IPS DF 19.7 (cell line): ENCODE measurements at places on chromosomes 5 and 9.

GRCh38 chr5:91007780-91008402 is 375.2 kb downstream of the ARRDC3 start:
- no peak for DNase-seq

- DNase-seq = no peak
Observed at GRCh38 chr9:114382699-114383520, 4.9 kb downstream of the AKNA start.

GRCh38 chr5:131966551-131966950 is 21.1 kb upstream of the MEIKIN start:
- no peak for DNase-seq

DNA sequence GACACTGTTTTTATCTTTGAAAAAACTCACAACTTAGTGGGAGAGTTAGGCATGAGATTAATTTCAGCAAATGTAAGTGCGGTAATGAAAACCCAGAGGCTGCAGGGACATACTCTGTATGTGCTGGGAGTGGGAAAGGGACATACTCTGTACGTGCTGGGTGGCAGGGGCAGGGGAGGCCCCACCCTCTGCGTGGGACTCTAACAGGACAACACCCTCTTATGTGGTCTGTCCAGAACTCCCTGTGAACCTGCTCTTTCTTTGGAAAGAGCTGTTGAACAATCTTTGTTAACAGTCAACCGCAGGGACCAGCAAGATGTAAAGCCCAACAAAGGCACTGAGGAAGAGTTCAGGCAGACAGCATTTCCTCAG is 2.4 kb downstream of the MLANA start:
- DNase-seq = no peak

- no peak for DNase-seq
Observed at GRCh38 chr5:80282054-80282453, 26.2 kb upstream of the SERINC5 start.

DNA sequence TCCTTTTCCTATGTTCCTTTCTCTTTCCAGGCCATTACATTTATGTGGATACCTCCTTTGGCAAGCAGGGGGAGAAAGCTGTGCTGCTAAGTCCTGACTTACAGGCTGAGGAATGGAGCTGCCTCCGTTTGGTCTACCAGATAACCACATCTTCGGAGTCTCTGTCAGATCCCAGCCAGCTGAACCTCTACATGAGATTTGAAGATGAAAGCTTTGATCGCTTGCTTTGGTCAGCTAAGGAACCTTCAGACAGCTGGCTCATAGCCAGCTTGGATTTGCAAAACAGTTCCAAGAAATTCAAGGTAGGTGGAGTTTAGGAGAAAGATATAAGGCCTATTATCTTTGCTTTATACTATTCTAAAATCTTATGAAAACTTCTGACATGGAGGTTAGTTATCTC is 64.5 kb downstream of the MAMDC2 start:
- no peak for DNase-seq

GRCh38 chr5:116646611-116647289 is 72.1 kb upstream of the SEMA6A start:
- DNase-seq = no peak

DNA sequence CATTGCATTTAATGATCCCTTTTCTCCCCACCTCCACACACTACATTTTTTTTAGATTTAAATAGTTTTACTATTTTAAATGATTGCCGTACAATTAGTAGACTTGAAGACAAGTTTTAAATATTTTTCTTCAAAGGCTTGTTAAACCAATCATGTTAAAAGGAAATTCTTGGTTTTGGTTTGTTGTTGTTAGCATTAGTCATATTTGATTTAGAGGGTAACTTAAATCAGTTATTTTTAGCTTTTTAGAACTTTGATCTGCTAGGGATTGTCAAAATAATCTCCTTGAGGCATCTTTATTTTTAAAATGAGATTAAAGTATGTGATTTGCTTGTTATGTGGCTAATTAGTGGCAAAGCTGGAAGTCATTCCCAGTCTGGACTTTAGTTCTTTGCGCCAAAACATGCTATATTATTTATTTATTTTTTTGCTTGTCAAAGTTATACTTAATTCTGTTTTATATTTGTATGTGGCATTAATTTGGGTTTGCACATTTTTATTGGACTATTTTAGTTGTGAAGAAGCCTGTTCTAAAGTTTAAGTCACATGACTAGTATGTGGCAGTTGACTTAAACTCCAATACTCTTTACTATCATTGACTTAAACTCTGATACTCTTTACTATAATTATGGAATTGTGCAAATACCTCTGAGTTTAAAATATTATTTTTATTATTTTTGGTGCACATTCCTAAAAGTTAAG is 14.7 kb downstream of the ITGA1 start:
- no peak for DNase-seq

DNA sequence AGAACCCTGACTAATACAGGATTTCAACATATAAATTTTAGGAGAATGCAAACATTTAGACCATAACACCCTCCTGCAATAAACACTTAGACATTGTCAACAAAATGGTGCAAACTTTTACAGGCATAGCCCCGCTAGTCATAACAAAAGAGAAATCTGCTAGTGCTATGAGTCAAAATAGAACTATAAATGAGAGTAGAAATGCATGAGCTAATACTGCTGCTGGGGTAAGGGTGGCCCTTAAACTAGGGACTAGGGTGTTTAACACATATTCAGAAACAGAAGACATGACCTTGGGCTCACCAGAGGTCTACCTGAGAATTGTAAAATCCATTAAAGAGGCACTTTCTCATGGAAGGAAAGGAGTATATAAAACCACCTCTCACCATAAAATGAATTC is 131.6 kb downstream of the TLR4 start:
- no peak for DNase-seq
